ENCODE measurements at places on chromosomes 12 and 14.

- no peak overlapping the region for H3K27ac ChIP-seq
- DNase-seq = no peak
- peaks cover 12% of the 10 kb centered on the region for H3K27me3 ChIP-seq
Observed at GRCh38 chr12:116614194-116614915, 55.2 kb downstream of the MAP1LC3B2 start.

GRCh38 chr12:12400793-12401192 lies 43.9 kb downstream of the BORCS5 start:
- no peak overlapping the region for H3K4me3 ChIP-seq
- no peaks in the 10 kb centered on the region for H3K4me1 ChIP-seq
- H3K36me3 ChIP-seq = no peaks in the 10 kb centered on the region
- no peaks in the 10 kb centered on the region for H3K27me3 ChIP-seq
- no peak for DNase-seq

DNA sequence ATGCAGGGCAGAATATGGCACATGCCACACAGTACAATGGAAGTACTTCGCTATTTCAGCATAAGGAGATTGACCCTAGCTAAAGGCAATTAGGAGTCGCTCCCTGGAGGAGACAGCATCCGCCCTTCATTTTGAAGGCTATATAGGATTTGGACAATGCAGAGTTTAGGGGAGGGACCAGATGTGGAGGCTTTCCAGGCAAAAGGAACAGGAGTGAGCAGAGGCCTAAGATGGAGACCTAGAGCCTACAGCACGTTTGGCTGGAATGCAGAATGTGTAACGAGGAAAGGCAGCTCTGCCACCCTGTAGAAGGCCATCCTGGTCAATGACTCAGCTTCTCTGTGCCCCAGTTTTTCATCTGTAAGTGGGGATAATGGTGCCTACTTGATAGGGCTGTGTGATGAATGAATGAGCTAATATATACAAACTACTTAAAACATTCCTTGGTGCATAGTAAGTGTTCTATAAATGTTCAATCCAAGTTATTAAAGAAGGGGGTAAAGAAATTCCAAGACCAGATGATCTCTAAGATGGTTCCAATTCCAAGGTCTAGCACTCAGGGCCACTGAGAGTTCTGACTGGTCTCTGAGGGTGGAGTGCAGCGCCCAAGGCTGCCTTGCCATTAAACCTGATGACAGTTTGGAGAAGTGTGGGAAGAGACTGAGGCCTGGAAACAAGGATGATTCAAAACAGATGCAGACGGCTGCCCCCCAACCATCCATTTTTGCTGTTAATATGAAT lies 54.3 kb upstream of the FRMD6 start:
- no peak overlapping the region for H3K4me3 ChIP-seq
- H3K36me3 ChIP-seq = no peaks in the 10 kb centered on the region
- DNase-seq = no peak
- H3K27ac ChIP-seq = no peak overlapping the region
- no peaks in the 10 kb centered on the region for H3K27me3 ChIP-seq

DNA sequence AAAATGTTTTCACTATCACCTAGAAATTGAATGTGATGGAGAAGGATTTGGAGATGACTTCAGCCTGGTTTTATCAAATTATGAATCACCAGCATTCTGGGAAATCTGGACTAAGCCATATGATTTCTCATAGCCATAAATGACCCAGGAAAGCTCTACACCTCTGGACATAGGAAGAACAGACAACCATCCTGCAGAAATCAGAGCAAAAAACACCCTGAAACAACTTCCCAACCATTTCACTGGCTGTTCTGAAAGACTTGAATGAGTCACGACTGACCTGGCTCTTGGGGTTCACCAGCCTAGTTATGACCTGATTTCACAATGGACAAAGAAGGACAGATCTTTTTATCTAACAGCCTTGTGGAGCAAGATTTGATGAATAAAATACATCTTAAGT lies 123.8 kb downstream of the KCNH5 start:
- H3K27ac ChIP-seq = no peak overlapping the region
- no peaks in the 10 kb centered on the region for H3K4me1 ChIP-seq
- DNase-seq = no peak

DNA sequence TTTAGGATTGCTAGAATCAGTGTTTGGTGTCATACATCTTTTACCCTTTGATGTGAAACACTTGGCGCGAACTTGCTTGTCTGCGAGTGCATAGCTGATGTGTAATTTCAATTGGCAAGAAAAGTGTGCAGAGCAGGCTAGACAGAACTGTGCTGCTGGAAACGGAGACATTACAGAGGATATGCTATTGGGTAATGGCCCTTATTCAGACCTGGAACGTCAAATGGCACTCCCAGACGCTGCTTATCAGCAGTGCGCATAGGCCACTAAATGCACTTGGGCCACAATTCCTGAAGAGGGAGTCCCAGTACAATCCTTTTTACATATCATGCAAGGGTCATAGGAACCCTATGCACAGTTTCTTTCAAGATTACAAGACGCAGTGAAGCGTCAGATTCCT lies 15.7 kb upstream of the SLC10A1 start:
- H3K4me1 ChIP-seq = no peaks in the 10 kb centered on the region
- no peak for DNase-seq
- H3K36me3 ChIP-seq = no peaks in the 10 kb centered on the region
- H3K27ac ChIP-seq = no peak overlapping the region
- no peak overlapping the region for H3K4me3 ChIP-seq
- peaks cover 17% of the 10 kb centered on the region for H3K27me3 ChIP-seq

DNA sequence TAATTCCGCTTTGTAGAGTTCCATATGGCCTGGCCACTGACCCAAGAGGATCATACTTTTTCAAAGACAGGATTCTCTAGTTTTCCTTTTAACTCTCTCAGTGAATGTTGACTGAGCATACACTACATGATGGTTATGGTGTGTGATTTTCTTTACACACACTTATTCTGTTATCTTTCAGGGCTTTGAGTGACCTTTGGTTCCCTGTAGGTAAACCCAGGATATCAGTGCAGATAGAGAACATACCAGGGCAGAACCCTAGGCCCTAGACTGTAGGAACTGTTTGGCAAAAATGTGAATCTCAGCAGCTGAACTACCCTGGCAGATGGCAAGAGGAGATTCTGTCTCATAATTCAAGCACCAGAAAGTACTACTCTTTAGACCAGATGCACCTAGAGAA lies 159.6 kb downstream of the KCNA5 start:
- no peaks in the 10 kb centered on the region for H3K36me3 ChIP-seq
- peak overlapping the region; percentile 19 for H3K27ac ChIP-seq
- peaks cover 15% of the 10 kb centered on the region for H3K4me1 ChIP-seq
- no peak for DNase-seq
- H3K4me3 ChIP-seq = no peak overlapping the region
- no peaks in the 10 kb centered on the region for H3K27me3 ChIP-seq

Measured in neuronal stem cell (in vitro differentiated cells).